Caki2 (cell line): ENCODE measurements at places on chromosomes 3 and 15.

GRCh38 chr15:27538325-27538724, 560.8 kb downstream of the OCA2 start:
- DNase-seq, result no peak

- DNase-seq, result no peak
Measured at GRCh38 chr3:158769952-158770740, 31.7 kb upstream of the MFSD1 start.

- no peak for DNase-seq
Measured at GRCh38 chr3:38229036-38229435, 36.6 kb upstream of the SLC22A13 start.

DNA sequence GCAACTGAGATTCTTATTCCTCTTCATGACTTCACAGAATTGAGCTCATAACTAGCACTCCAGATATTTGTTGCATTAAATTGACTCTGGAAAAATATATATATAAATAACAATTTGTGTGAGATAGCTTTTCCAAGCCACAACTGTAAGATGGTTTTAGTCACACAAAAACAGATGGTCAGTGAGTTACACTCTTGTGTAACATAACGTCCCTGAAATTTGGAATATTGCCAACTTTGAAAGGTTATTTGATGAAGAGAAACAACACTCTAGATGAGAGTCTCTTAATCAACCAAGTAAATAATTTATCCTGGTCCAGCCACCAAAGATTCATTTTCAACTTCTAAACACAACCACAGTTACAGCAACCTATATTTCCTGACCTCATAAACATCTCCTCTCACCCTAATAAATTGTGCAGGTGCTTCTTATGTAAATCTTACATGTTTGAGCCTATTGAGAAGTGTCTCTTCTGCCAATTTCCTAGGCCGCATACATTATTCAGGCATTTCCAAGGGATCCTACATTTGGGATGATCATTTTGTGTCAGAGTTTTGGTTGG, 84.9 kb upstream of the ACP3 start:
- no peak for DNase-seq

DNA sequence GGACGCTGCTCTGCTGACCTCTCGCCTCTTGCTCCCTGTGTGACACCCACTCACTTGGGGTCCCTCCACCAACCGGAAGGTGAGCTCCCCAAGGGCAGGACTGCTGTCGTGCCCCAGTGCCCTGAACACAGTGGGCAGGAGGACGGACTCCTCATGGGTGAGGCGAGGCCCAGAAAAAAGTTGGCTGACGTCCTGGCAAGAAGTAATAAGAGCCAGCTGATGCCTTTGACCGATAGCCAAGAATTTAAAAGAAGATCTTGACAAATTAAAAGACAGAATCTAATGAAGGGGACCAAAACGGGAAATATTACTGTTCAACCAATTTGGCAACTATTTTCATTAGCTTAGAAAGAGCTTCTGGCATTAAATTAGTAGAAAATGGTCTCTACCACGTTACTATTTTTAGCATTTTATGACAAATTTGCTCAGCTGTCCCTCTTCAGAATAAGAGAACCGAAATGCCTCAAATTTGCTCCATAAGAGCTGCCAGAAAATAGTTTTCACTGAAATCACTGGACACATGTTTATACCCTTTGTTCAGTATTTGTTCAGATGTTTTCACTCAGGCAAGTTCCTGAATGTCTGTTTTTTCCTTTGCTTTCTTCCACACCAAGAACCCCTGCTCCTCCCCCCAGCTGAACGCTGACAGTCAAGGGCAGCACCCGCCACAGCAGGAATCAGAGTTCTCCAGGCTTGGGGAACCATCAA, 60.5 kb downstream of the XXYLT1 start:
- DNase-seq, result no peak
